ENCODE measurements at places on chromosomes 12 and 14.

DNA sequence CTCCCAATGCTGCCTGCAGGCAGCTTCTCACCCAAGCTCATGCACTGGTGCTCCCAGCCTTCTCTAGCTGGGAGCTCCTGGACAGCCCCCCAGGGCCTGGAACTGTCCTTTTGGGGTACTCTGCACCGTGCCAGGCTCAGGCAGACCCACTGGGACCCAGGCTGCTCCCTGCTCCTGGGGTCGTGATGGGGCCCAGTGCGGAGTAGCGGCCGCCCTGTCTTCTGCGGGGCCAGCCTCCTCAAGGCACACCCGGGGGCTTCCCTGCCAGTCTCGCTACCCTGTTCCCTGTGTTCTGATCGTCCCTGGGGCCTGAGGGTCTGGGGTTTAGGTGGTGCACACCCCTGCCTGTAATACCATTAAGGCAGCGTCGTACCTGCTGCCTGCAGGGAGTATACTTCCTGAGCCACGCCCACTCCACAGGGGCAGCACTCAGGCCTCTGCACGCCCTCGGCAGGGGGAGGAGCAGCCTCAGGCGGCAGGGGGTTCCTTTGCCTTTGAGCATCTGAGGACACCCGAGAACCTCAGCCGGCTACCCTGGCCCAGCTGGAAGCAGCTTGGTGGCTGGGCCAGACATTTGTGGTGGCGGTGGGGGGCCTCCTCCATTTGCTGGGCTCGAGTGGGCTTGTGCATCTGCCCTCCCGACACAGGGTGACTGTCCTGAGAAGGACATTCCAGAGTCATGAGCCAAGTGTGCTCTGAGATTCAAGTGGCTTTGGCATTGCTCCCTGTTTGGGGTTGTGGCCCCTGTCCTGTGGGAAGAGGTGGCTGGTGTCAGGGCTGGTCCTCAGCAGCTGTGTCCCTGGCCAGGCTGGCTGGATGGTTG, 9.2 kb upstream of the CRIP2 start:
- peak; percentile 61 for DNase-seq

- no peak for DNase-seq
These were observed 234.0 kb downstream of the EGLN3 start for GRCh38 chr14:33716921-33717320.

DNA sequence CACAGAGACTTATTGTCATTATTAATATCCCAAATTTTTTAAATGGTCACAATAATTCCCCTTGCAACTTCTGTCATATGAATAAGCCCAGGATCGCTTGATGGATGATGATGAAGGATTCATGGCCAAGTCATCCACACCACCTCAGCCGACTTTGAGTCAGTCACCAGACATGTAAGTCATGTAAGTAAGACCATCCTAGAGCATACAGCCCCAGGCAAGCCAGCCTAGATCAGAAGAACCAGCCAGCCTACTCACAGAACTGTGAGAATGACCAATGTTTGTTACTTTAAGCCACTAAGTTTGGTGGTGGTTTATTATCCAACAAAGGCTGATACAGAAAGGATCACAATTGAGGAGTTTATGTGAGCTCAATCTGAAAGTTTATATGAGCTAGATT, 341.8 kb downstream of the NRXN3 start:
- no peak for DNase-seq

GRCh38 chr12:106138357-106138632, 459 bp downstream of the NUAK1 start:
- no peak for DNase-seq

DNA sequence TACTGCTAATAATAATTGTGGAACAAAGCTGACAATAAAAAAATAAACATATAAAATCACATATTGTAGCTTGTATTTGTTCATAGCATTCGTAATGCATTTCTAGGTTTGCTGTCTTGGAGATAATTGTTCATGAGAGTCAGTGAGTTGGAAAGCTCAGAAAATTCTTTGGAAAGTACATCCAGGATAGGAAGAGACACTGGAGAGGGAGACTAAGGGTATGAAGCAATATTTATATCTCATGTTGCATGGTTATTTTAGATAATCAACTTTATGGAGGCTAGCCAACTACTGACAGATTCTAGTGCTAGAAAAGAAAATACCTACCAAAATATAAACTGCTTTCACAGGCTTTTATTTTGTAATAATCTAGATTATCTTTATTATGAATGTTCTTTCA, 1095.2 kb downstream of the FSCB start:
- no peak for DNase-seq

GRCh38 chr12:115597157-115597712, 680.3 kb downstream of the MED13L start:
- DNase-seq = no peak

GRCh38 chr14:81447021-81447764, 47.1 kb upstream of the STON2 start:
- DNase-seq = peak; percentile 66

DNA sequence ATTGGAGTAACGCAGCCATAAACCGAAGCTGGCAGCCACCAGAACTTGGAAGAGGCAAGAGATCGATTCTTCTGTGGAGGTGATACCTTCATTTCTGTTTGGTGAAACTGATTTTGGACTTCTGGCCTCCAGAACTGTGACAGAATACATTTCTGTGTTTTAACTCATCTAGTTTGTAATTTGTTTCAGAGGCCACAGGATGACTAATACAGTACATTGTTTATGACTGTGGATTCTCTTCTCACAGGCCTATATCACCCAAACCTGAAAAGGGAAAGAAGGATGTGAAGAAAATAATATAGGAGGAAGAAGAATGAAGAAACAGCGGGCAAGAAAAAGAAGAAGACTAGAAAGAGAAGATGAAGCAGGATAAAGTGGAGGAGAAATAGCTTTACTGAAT, 263.8 kb upstream of the DIO2 start:
- no peak for DNase-seq

- no peak for DNase-seq
These were observed 106.7 kb upstream of the TMPO start for GRCh38 chr12:98408681-98409080.

- no peak for DNase-seq
These were observed 10.3 kb downstream of the GPR68 start for GRCh38 chr14:91233936-91234790.

- DNase-seq = no peak
These were observed 43.6 kb downstream of the AREL1 start for GRCh38 chr14:74669256-74669655.

DNA sequence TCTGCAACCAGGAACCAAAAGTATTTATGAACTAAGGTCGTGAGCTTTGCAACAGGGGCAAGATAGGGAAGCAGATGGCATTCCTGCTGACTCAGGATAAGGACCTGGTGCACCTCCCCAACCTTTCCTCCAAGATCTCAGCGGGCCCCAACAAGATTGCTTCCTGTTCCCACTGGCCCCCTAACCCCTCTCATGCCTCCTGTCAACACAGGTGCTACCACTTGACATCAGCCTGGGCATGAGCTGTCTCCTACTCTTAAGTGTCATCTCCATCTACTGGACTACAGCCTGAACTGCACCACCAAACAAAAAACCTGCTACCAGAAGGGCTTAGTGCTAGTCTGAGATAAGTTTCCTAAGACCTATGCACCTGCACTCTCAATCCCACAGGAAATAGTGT, 32.7 kb downstream of the MED6 start:
- no peak for DNase-seq

DNA sequence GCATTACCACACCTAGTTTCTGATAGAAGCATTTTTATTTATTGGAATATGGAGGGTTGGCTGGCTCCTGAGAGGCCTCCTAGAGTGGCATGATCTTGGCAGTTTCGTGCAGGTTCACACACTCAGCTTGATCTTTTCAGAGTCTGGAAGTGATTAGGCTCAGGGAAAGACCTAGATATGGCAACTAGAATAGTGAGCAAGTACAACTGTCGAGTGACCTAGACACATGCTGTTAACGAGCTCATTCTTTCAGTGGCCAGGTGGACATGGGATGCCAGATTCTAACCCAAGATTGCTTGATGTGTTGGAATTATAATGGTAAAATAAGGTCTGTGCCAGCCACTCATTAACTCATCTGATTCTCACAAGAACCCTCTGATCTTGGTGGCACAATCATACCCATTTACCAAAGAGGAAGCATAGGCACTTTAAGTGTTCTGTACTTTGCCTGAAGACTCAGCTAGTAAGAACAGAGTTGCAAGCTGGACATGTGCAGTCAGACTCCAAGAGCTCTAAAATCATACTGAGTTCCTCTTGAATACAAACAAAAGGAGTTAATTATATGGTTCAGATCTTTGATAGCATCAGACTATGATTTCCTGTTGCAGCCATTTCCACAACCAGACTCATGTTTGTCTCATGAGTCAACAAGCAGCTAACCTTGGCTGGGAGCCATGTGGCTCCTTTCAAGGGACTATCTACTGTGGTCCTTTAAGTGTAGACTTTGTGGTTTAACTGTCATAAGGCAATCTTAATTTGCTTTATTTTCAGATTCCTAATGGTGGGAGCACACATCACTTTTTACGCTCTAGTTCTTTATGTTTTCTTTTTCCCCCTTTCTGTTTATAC, 144.2 kb downstream of the PLEKHA5 start:
- peak; percentile 36 for DNase-seq

DNA sequence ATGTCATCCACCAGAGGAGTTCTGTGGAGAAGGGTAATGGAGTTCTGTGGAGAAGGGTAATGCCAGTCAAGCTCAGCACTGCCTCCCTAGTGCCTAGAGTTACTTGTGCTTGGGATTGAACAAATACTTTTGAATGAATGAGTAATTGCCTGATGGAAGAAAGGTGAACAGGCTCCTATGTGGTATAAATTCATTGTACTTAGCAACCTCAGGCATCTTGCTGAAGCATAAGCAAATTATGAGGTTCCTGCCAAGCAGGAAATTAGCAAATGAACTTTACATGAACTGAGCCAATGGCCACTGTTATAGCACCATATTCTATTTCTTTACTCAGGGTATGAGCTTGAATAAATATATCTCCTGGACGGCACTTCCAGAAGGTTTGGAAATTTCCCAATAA, 1047.2 kb downstream of the SLC6A15 start:
- DNase-seq = no peak

Data from gastrocnemius medialis (tissue), 4 donors.